Left colon (tissue), 2 donors: ENCODE measurements at places on chromosomes 7 and 10.

- DNase-seq: no peak
Observed at GRCh38 chr10:50554995-50555568, 68.7 kb downstream of the SGMS1 start.

DNA sequence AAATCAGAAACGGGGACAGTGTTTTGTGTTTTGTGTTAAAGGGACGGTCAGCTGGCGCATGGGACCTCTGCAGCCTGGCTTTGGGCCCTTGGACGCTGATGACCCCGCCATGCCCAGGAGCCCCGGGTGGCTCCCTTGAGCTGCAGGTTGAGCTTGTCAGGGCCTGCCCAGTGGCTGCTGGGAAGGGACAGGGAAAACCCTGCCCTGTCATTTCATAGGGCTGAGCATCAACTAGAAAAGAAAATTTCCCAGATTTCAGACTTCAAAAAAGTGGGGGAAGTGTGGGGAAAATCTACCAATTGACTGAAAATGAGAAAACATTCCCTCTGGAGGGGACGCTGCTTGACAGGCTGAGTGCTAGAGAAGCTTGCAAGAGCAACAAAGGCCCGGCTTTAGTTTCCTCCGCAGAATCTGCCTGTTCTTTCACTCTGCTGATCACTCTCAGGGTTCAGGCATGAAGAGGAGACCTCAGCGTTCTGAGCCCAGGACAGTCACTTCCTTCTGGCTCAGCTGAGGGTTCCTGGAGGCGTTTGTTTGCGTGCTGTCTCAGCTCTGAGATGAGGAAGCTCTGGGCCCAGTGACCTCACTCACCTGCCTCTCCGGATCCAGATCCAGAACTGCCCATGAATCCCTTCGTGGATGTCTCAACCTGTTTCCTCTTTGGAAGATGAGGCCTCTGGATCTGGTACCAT, 18.6 kb upstream of the DNAJB6 start:
- DNase-seq: peak; percentile 32

- DNase-seq: no peak
Observed at GRCh38 chr10:76778914-76779795, 858.5 kb downstream of the KCNMA1 start.

- no peak for DNase-seq
Observed at GRCh38 chr10:112421731-112422130, 25.0 kb downstream of the ZDHHC6 start.

GRCh38 chr7:39480901-39481300, 85.3 kb upstream of the YAE1 start:
- DNase-seq: no peak

DNA sequence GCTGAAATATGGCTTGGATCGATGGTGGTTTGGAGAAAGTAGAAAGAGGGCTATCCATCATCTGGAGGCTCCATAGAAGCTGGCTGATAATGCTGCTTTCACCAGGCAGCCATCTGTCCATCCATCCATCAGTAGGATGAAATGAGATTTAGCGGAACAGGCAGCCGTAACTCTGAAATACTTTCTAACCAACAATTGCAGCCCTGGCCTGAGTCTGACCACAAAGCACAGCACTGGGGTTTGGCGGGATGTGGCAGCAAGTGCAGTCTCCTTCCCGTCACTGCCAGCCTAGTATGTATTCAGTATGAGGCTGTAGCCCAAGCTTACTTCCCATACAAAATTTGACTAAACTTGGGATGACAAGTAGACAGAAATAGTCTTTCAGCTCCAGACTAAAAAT, 38.0 kb downstream of the R3HCC1L start:
- no peak for DNase-seq

DNA sequence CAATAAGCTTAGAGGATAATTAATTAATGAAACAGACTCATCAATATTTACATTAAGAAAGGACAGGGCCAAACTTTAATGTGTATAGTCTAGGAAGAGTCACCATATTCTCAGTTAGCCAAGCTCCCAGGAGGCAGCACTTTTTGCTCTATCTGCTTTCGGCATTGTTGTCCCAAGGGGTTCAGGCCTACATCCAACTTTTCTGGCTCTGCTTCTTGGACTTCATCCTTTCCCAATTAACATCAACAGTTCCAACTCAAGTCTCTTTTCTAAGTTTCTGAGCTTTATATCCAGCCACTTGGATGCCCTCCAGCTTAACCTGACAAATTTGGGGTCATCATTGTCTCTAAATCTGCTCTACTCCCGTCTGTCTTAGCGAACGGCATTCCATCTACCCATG, 42.8 kb downstream of the GLI3 start:
- no peak for DNase-seq

DNA sequence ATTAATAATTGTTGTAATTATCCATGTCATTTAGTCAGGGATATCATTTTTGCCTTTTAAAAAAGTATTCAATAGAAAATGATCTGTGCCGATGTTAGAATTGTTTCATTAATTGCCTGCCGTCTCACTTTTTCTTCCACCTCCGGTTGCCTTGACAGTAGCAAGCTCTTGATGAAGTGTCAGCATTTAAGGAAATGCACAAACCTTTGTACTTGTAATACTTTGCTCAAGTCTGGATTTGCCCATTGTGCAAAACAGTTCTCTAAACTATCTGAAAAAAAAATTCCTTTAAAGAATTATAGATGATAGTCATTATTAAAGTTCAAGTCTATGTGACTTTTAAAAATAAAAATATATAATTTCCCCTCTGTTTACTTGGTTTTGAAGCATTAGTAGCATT, 619.7 kb downstream of the GATA3 start:
- DNase-seq: no peak

- no peak for DNase-seq
Observed at GRCh38 chr10:50512743-50513416, 110.9 kb downstream of the SGMS1 start.

- DNase-seq: peak; percentile 95
Observed at GRCh38 chr7:27130540-27131389, at the start of gene HOXA4. TSS of gene HOXA4 (minus strand) at chr7:27130757. CDS start at chr7:27130733, 24 bp downstream.

DNA sequence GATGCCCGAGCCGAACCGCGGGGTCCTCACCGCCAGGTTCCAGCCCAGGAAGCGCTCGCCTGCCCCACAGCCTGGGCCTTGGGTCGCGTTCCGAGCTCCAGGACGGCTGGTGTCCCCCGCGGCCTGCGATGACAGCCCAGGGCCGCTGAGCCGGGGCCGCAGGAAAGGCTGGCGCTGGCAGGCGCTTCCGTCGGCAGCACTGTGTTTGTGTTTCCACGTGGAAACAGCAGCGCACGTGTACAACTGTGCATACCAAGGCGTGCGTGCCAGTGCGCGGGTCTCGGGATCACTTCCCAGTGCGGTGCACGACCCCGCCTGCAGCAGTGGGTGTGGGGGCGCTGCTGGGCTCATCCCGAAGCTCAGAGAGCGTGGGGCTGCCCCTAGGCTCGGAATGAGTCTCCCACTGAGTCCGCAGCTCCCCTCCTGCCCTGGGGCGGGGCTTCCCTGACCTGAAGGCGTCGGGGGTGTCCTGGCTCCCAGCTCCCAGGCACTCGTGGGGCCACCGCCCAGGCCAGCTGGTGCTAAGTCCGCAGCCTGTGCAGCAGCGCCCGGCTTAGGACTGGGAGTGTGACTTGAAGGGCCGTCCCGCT, 17.2 kb downstream of the AP5Z1 start:
- no peak for DNase-seq

DNA sequence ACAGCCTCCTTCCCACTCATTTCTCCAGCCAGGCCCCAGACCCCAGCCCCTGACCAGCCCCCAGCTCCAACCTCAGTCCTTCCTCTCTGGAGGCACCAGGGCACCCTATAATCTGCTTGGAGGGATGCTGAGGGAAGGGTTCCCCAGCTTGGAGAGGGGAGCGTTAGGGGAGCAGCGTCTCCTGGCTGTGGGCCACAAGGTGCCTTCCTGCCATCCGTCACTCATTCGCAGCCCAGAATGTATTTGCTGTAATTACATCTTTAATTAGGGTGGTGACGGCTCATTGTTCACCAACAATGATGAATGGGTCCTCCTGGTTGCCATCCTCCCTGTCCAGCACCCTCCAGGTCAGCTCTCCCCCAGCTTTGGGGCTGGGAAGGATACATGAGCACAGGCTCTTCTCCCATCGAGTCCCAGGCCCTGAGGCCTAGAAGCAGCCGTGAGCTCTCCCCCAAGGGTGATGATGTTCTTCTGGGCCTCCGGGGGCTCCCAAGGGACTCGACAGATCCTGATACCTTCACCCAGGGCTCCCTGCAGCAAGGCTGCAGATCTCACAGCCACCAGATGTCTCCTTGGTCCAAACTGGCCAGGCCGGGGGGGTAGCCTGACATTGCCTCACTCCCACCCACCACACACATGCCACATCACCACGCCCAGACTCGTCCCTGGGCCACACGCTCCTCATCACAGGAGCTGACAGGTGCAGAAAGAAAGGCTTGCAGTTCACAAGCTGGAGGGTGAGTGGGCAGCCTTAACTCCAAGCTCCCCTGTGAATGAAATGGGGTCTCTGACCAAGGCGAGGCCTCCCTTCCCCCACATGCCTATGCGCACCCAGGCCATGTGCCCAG, 26.8 kb downstream of the POLL start:
- no peak for DNase-seq
